ENCODE measurements at places on chromosomes 6 and 20.

DNA sequence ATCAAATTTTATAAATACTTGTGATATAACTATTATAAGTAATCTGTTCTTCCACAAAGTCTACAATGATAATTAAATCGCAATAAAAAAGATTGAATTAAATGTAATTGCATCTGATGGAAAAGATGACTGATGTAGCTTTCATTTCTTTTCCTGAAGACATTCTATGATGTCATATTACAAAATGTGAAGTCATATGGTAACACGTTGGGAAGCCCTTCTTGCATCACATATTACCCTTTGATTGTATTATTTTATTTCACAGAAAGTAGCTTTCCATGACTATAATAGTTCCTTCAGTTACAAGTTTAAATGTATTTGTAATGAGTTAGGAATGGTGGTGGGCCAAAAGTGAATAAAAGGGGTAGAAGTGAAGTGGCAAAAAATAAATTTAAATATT, 19.0 kb upstream of the OR2B2 start:
- no peak for DNase-seq

DNA sequence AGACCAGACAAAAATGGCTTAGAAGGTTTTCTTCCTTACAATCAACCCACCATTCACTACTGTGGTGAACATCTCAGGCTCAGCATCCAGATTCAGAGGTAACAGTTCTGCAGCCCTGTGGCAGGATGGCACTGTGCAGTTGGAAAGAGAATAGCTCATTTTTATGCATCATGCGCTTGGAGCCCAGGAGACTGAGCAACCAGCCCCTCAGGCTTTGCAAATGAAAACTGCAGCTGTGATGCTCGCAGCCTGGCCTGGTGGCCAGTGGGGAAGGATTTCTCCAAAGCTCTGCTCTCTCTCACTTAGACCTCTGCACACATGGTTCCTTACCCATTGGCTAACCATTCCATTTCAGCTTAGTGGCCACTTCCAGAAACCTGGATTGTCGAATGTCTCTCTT, 45.8 kb downstream of the GABRR2 start:
- no peak for DNase-seq

DNA sequence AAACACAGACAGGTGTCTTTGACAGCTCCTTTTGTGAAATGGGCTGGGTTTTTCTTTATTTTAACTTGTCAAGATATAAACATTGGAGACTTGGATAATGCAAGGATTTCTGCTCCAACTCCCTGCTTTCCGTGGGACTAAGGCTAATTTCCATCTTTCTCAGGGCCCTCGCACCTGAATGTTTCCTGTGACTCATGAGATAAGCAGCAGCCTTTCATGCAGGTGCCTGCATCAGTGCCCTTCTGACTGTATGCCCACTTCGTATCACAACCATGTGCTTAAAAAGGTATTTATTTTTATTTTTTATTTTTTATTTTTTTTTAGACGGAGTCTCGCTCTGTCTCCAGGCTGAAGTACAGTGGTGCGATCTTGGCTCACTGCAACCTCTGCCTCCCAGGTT, 736.1 kb downstream of the DOK5 start:
- DNase-seq: no peak

GRCh38 chr20:43774754-43775153, 48.0 kb upstream of the GTSF1L start:
- no peak for DNase-seq

- DNase-seq: no peak
Observed at GRCh38 chr6:33689148-33689494, 22.4 kb downstream of the UQCC2 start.
